ENCODE measurements at places on chromosomes 7 and 10.

- DNase-seq: peak; percentile 20
Observed at GRCh38 chr7:34747867-34748727, 90.1 kb downstream of the NPSR1 start.

DNA sequence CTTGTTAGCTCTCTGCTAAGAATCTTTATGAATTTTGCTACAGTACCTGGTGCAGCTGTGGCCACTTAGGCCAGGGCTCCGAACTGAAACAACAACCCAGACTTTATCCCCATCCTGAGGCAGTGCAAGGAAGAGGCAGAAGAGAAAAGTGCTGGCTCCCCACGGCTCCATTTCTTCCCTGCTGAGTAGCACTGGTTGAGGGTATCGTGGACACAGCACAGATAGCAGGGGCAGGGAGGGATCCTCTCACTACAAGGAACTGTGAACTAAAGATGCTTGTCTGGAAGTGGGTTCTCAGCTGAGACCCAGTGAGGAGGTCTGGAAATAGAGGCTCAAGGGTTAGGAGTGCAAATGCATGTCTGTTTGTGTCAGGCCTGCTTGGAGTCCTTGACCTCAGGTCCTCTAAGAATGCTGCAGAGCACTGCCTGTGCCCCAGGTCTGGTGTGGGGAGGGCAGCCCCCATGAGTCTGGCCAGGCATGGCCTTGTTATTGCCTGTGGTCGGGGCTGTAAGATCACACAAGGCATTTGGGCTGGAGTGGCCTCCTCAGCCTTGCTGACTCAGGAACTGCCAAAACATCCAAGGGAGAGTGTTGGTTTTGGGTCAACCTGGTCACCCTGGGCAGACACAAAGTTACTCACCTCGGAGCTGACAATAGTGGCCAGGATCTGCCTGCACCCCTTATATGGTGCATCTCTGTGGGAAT is 58.1 kb downstream of the DMBT1 start:
- DNase-seq: no peak

- DNase-seq: no peak
Observed at GRCh38 chr10:35501923-35502322, 103.2 kb upstream of the GJD4 start.

- no peak for DNase-seq
Observed at GRCh38 chr10:98396096-98397063, 18.6 kb downstream of the PYROXD2 start.

DNA sequence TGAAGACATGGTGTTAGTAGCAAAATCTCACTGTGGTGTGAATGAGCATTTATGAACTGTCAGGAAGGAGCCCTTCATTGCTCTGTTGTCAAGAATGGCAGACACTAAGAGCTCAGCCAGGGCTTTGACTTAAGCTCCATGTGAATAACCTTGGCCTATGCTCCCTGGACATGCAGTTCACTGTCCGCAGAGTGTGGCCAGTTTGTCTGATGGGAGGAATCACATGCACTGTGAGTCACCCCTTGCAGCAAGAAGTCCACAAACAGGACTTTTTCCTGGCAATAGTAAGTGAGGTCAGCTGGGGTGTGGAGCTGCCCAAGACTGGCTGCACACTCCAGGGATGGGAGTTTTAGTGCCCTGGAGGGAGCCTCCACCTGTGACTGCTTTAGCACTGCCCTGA is 49.5 kb downstream of the ZNF37A start:
- DNase-seq: no peak

- no peak for DNase-seq
Observed at GRCh38 chr10:96720422-96721206, at the start of gene PIK3AP1. Gene PIK3AP1, minus strand, starts transcription at chr10:96720514. Its CDS starts 120 bp downstream, at chr10:96720394.

- no peak for DNase-seq
Observed at GRCh38 chr10:64376167-64376566, 855.0 kb downstream of the REEP3 start.

GRCh38 chr7:44109991-44110390 is 5.8 kb downstream of the AEBP1 start:
- no peak for DNase-seq

- DNase-seq: no peak
Observed at GRCh38 chr7:131170440-131171271, 157.0 kb upstream of the MKLN1 start.

DNA sequence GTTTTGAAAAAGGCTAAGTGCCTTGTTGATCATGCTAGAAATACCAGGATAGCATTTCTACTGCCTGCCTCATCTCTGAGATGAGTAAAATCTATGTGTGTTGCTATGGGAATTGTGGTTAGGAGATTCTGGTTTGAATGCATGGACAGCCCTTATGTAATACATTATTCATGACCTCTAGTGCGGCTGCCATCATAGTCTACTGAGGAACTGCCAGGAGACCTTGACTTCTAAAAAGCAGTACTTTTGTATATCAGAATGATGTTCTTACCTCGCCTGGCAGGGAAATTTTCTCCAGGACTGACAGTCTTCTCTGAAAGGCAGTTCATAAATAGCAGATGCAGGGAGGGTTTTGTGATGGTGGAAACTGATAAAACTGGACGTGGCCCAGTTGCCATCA is 248.5 kb downstream of the NSUN6 start:
- no peak for DNase-seq

DNA sequence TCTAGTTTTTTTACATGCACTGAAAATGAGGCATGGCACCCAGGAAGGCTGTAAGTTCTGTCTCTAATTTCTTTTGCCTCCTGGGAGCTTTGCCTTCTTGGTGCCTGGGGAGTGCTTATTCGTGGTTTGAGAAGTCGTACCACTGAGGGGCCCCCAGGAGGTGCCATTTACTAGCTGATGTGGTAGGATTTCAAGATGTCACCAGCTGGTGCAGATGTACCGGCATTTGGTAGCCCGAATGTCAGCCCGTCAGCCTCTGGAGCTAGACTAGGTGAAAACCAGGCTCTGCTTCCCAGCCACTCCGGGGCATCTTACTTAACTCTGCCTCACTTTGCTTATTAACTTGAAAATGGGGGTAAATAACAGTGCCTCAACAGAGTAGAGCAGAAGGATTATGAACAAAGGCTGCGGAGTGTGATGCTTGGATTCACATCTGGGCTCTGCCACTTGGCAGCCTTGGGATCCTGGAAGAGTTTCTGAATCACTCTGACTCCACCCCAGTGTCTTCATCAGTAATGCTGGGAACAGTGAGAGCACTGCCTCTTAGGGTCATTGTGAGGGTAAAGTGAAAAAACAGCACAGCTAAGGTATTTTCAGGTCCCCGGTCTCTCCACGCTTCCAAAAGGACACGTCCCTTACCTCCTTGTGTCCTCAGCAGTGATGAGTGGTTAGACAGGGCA is 31.4 kb upstream of the BTBD16 start:
- DNase-seq: no peak

DNA sequence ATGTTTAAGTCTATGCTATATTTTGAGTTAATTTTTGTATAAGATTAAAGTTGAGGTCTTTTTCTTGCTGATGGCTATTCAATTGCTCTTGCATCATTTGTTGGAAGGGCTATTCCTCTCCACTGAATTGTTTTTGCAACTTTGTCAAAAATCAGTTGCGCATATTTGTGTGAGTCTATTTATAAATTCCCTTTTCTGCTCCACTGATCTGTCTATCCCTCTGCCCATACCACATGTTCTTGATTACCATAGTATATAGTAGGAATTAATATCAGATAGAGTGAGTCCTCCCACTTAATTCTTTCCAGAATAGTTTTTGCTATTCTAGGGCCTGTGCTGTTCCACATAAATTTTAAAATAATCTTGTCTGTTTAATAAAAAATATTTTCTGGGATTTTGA is 152.4 kb upstream of the ADCY1 start:
- DNase-seq: no peak

DNA sequence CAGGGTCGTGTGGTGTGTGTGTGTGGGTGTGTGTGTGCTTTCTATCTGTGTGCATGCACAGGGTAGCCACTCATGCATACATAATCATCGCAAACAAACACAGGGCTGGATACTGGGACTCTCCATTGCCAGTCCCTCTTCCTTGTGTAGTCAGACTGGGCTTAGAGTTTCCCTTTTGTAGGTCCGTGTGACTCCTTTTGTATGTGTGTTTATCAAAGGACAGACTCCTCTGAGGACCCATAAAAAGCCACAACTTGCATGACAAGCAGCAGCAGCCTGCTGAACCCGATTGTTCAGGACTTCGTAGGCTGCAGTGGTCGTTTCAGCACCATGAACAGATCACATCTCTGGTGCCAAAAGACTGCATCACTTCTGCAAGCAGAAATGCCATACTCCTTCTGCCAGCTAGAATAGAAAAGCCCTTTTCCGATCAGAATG is 895 bp downstream of the VSTM2A start:
- no peak for DNase-seq

GRCh38 chr7:26629696-26630095 is 234.7 kb downstream of the SKAP2 start:
- no peak for DNase-seq

DNA sequence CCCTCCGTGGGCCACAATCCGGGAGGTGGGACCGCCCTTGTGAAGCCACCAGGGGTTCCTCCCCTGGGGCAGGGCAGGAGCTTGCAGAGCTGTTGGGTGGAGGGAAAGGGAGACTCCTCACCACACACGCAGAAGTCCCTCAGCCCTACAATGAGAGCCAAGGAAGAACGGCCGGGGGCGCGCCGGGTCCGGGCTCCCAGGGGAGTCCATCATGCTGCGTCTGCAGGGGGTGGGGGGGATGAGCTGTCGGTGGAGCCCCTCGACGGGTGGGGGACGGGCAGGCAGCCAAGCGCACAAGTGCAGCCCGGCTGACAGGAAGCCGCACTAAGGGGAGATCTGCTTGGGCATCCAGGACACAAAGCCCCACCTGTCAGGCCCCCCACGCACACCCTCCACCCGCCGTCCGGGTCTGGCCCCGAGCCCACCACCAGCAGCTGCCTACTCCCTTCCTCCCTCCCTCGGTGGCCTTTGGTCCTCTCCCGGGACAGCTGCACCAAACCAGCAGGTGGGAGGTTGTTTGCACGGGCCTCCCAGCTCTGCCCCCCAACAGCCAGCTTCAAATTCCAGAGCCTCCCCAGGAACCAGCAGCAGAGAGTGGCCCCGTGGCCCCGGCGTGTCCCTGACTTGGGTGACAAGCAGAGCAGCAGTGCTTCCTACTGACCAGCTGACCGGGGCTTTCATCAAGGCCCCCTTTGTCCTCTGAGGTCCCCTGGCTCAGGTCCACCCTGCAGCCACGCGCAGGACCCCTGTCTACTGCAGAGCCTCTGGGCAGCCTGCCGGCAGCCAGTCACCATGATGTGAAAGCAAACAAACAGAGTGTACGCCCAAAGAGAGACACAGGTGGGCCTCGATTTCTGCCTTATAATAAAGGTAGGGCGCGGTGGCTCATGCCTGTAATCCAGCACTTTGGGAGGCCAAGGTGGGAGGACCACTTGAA is 50.3 kb downstream of the HIP1 start:
- no peak for DNase-seq

DNA sequence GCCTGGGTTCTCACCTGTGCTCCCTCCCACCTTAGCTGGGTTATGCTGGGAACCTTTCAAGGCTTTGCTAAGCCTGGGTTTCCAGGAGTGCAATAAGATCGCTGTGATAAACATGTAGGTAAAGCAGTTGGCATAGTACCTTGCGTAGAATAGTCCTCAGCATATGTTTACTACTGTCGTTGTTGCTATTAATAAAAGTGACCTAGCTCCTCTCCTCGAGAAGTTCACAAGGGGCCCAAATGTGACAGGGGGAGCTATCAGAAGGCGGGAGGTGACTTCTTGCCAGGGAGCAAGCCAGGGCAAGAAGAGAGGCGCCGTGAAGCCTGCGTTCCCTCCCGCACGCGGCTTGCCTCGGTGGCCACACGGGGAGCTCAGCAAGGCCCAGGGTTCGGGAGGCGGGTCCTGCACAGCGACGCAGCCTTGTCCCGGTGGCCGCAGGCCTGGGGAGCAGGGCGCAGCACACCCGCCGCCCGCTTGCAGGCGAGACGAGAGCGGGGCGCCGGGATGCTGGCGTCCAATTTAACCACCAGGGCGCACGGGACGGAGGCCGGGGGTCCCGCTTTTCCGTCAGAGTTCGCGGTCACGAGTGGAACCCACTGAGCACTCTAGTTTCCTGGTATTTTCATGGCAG is 106.2 kb downstream of the SNX10 start:
- no peak for DNase-seq

- no peak for DNase-seq
Observed at GRCh38 chr7:47932016-47932415, 16.2 kb downstream of the PKD1L1 start.

- no peak for DNase-seq
Observed at GRCh38 chr7:8136051-8136730, 125.8 kb downstream of the ICA1 start.

GRCh38 chr10:95861386-95861785 is 46.4 kb upstream of the CC2D2B start:
- no peak for DNase-seq

GRCh38 chr10:6578251-6578771 is 1.8 kb downstream of the PRKCQ start:
- no peak for DNase-seq

GRCh38 chr10:67912331-67912946 is 28.0 kb downstream of the SIRT1 start:
- DNase-seq: no peak

DNA sequence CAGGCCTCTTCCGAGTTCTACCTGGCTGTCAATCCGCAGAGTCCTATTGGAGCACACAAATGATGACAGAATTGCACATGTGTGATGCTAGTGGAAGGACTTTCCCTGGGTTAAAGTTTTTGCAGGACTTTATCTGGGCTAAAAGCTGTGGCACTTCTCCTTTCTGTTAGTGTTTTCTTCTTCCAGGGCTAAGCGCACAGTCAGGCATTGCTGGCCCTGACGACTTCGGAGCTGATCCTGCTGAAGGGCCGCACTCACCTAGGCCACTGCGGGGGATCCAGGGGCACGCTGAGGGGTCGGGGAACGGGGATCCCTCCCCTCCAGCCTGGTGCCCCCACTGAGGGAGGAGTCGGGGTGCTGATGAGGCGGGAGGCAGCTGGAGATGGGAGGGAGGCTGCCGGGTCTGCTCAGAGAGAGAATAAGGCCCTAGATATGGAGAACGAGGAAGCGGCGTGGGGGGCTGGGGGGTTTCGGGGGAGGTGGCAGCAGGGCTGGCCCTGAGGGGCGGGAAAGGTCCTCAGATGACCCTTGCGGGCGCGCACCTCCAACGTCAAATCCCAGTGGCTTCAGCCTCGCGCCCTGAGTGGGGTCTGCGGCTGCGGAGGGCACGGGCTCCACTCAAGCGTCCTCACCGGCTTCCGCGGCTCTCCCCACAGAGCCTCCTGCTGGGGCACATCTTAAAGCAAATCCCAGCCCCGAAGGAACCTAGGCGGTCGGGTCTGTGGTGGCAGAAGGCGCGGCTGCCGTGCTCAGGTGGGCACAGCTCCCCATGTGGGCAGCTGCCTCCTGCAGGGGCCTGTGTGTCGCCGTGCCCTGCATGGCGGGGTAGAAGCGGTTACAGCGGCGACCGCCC is 30.9 kb downstream of the AGR3 start:
- no peak for DNase-seq

DNA sequence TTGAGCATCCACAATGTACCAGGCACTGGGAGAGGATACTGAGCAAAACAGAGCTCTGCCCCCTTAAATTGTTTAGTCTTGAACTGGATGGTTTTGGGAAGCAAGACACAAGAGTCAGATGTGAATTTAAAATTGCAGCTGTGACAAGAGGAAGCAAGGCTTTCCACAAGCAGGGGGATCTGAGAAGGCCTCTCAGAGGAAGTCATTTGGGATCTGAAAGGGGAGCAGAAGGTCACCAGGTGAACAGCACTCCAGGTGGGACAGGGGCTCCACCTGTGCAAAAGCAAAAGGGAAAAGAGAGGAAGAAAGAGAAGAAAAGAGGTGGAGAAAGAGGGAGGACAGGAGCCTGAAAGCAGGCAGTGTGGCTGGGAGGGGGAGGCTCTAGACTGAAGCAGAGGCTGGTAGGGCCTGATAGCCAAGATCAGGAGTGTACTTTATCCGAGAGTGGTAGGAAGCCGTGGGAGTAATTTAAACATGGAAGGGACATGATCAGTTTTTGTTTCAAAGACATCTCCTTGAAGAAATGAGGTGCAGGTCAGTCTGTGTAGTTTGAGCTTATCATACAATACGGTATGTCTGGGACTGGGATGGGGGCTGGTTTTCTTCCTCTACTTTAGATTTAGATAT is 76.1 kb upstream of the DUSP5 start:
- DNase-seq: no peak

Data from smooth muscle cell of the brain vasculature (primary cell).